ENCODE measurements at places on chromosomes 3 and 15. TPM values are rescaled to one million over a fixed set of nuclear protein-coding genes. Genes with fewer than 3 reads are reported as not detected.

ZBBX gene
- 3.9 TPM for total RNA-seq

SSUH2 gene
- 0.49 TPM for total RNA-seq

ELL3 gene
- total RNA-seq, result 2.2 TPM

GOLGA8S gene
- under 0.01 TPM for total RNA-seq

EXD1 gene
- total RNA-seq, result 0.25 TPM

SLC26A6 gene
- total RNA-seq, result 3.2 TPM

FBXW12 gene
- 1.5 TPM for total RNA-seq

SPATA12 gene
- not detected for total RNA-seq

SLC51A gene
- 0.49 TPM for total RNA-seq

C3orf80 gene
- total RNA-seq, result 9.6 TPM

FAM107A gene
- total RNA-seq, result 32.2 TPM

CCDC191 gene
- 3.4 TPM for total RNA-seq

RBMS3 gene
- total RNA-seq, result 7.6 TPM

CLEC3B gene
- total RNA-seq, result 19.2 TPM

SLC28A2 gene
- not detected for total RNA-seq

MGA gene
- total RNA-seq, result 53.4 TPM

DNAH1 gene
- total RNA-seq, result 1.7 TPM

SYNPR gene
- 44.5 TPM for total RNA-seq

RTP1 gene
- total RNA-seq, result 0.25 TPM

MORC1 gene
- total RNA-seq, result under 0.01 TPM

PRTG gene
- total RNA-seq, result 4.9 TPM

IQCF5 gene
- not detected for total RNA-seq

ITPKA gene
- total RNA-seq, result 1.2 TPM

DCLK3 gene
- 2.7 TPM for total RNA-seq

DUOXA2 gene
- not detected for total RNA-seq
